IMR-90 (cell line): ENCODE measurements at places on chromosomes 7 and 10. TPM values are rescaled to one million over a fixed set of nuclear protein-coding genes. Genes with fewer than 3 reads are reported as not detected.

- DNase-seq = no peak
Measured at GRCh38 chr7:38806912-38807311, 102.1 kb downstream of the VPS41 start.

GRCh38 chr10:1206101-1206500 is 149.9 kb downstream of the WDR37 start:
- no peak for DNase-seq

DNA sequence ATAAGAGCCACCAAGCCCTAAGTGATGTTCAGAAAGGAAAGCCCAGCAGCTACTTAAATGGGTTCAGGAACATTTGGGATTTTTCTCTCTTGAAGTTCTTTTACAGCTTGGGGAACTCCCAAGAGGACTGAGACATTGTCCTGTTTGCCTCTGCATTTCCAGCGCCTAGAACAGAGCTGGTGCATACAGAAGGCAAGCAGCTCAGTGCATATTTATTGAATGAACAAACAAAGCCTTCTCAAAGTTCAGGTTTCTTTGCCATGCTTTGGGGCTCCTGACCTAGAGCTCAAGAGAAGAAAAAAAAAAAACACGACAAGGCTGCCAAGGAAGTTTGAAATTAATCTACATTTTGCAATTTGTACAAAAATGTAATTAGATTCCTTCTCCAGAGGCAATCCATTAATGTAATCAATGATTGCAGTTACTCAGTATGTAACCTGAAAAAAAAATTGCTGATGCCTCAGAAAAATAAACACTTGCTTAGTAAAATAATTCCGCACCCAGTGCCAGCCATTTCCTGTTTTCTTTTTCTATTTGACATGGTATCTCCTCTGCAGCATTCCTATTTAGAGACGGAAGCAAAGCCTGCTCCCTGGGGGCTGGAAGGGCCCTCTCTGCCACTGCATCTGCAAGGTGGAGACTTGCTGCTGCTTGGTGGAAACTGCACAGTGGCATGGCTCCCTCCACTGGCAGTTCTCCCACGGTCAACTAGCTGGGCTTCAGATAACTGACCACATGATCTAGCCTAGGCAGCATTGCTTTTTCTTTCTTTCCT is 157.3 kb downstream of the TMEM178B start:
- peak; percentile 19 for DNase-seq

- DNase-seq = peak; percentile 15
Measured at GRCh38 chr7:92421676-92422435, 25.4 kb upstream of the GATAD1 start.

GRCh38 chr10:112307358-112308124 is 24.3 kb downstream of the TECTB start:
- peak; percentile 43 for DNase-seq

GRCh38 chr10:132571650-132572544 is 34.3 kb downstream of the INPP5A start:
- peak; percentile 87 for DNase-seq

- peak; percentile 49 for DNase-seq
Measured at GRCh38 chr10:97498841-97499560, at the start of gene UBTD1. TSS of gene UBTD1 (plus strand) at chr10:97498924. CDS start at chr10:97499204, 280 bp downstream.

DNA sequence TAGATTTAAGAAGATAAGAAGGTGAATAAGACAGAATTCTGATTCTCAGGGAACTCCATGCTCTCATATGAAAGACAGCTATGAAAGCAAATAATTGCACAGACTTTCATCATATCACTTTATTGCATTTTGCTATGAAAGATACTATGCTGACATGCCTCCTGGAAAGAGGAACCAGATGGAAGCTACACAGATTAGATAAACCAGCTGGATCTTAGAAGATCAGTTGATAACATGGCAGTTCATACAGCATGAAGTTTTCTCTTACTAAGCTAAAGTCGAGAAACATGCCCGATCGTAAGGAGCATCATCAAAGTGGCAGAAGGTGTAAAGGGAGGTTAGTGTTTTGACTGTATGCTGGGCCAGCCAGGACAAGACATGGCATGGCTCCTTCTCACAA is 112.5 kb upstream of the DPP6 start:
- no peak for DNase-seq

DNA sequence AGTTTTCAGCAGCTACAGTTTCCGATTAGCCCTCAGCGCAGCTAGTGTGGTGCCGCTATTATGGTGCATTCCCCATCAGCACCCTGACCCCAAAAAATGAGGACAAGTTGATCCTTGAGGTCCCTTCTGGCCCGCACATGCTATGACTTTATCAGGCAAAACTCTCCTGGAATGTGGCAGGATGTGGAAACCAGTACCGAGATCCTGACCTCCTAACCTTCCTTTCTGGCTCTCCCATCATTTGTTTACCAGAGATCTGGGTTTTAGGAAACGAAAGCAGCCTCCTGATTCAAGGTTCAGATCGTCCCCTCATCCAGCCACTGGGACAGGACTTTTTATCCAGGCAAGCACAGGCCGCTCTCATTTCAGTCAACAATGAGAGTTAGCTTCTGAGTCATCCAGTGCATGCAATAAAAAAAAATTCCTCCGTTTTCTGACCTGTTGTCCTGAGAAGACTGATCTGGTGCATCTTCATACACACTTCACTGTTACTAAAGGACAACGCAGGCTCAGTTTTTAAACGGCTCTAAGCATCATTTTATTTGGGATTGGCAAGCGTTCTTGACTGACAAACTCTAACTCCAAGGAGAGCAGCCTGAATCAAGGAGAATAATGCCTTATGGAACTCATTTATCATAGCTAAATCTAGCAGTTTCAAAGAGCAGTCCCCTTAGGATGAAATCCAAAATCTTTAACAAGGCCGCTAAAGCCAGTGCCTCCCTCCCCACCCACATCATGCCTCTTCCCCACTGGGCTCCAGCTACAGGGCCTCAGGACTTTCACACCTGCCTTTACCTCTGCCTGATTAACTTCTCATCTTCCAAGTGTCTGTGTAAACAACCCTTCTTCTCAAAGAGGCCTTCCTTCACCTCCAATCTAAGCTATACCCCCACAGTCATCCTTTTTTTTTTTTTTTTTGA is 17.1 kb downstream of the PDLIM1 start:
- DNase-seq = peak; percentile 94

- no peak for DNase-seq
Measured at GRCh38 chr10:34538281-34538829, 276.7 kb downstream of the PARD3 start.

DNA sequence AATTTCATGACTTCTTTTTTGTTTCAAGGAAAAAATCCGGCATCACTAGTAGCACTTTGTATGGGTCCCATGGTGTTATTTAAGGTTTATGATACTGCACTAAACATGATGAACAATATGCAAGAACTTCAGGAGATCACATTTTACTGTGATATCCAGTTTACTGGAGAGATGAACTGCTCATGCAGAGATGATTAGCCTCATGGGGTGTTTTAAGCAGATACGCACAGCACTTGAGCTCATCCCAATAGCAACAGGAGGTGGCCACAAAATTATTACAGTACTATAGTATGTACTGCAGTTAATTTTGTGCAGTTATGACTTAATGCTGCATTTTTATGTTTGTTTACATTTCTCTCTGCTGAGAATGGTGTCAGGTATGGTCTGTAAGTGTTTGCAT is 303.7 kb upstream of the PCDH15 start:
- DNase-seq = no peak

DNA sequence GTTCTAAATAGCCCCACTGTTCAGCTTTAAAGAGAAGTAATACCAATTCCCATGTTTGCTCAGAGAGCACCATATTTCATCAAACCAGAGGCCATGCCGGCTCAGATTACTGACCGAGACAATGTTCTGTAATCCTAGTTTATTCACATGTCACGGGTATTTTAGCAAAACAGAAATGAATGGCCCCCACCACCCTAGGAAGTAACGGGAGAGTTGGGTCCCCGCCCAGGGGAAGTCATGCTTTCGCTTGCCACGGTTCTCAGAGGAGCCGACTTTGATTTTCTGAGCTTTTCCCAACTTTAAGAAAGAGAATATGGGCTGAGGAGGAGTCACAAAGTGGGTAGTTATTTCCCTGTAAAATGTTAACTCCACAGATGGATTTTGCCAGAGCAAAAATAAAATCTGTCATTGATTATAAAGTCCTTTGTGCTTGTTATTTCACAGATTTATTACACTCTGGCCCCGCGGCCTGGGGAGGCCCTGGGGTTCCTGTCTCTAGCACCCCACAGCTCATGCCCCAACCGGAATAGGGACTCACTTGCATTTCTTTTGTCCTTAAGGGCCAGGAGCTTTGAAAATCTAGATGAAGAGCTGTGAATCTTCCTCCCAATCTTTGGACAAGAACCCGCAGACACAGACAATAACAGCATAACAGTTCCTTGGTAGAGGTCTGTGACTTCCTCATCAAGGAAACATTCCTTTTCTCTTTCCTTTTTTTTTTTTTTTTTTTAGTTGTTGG is 3.7 kb upstream of the GDF10 start:
- no peak for DNase-seq

DNA sequence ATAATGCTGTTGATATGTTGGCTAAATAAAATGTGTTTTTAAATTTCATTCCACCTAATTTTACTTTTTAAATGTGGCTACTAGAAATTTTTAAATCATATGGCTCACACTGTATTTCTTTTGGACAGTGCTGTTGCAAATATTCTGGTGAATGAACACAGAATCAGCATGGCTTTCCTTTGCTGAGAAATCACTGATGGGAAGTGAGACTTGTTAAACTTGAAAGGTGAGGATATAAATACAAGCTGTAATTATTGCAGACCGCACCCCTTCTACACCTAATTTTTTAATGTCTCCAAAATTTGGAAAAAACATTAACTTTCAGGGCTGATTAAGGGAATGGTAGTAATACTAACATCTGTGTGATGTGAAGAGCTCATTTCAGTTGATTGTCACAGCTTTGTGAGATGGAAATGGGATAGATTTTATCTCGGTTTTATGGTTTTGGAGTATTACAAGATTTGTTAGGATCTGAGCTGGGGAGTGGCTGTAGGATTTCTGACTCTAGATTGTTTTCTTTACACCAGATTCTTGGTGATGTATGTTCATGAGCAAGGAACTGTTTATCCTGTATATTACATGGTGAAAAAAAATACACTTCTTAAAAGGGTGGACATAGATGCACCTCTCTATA is 1.3 kb downstream of the MIOS start:
- DNase-seq = no peak

DNA sequence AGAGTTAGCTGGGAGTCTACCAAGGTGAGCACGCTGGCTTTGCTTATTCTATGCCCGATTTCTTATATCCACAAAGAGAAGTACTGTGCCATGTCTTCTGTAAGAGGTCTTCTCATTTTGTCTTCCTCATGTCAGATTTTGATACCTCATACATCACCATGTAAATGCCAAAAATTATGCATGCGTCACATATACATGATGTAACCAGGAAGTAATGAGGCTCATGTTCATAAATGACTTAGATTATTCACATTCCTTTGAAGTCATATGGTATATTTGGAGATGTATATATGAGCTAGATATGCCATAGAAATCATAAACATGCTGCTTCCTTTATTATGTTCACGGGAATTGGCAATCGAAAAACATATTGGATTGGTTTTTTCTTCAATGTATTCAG is 97.7 kb upstream of the CELF2 start:
- no peak for DNase-seq

- DNase-seq = no peak
Measured at GRCh38 chr10:132728741-132729140, 57.2 kb downstream of the NKX6-2 start.

DNA sequence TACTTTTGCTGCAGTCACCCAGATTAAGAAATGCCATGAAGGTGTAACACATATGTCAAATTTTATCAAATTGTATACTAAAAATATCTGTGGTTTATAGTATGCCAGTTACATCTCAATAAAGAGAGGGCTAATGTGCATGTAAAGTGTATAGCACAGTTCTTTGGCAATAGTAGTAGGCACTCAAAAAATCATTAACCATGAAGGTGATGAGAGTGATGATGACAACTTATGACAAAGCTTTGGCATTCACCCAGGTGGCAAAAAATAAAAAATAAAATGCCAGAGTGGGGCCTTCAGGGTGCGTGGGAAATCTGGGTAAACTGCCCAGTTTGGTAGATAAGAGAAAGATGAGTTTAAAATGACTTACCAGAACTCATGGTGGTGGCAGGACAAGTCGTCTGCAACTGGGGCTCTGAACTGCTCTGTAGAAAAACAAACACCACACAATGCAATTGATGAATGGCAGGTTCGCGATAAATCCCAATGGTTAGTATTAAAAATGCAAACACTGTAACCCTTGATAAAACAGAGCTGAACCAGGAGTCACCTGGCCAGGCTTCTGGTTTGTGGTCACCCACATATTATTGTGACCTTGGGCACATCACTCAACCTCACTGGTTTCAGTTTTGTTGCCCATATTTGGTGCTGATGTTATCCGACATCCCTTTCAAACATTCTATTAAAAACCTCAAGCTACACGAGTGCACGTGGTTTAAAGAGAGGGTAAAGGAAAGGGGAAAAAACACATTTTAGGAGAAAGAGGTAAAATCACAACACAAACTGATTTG is 120.2 kb downstream of the SORBS1 start:
- DNase-seq = no peak

GRCh38 chr10:99346247-99346646 is 17.1 kb downstream of the CNNM1 start:
- DNase-seq = peak; percentile 76

- no peak for DNase-seq
Measured at GRCh38 chr7:149166142-149166541, 18.9 kb downstream of the ZNF398 start.

- DNase-seq = no peak
Measured at GRCh38 chr7:73730485-73730884, 8.1 kb downstream of the ABHD11 start.

DNA sequence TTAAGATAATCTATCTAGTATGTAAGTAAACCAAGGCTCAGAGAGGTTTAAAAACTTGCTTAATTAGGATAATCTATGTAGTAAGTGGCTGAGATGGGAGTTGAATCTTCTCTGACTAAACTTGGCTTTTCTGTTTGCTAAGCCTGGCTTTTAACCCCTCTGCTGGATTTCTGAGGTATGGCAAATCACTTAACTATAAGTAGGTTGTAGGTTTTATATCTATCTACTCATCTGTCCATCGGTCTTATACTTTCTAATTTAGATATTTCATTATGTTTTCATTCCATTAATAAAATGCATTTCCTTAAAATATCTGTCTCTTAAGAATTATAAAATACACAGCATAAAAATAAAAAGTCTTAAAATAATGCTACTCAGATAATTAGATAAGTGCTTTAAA is 59.4 kb downstream of the ST7 start:
- peak; percentile 66 for DNase-seq

DNA sequence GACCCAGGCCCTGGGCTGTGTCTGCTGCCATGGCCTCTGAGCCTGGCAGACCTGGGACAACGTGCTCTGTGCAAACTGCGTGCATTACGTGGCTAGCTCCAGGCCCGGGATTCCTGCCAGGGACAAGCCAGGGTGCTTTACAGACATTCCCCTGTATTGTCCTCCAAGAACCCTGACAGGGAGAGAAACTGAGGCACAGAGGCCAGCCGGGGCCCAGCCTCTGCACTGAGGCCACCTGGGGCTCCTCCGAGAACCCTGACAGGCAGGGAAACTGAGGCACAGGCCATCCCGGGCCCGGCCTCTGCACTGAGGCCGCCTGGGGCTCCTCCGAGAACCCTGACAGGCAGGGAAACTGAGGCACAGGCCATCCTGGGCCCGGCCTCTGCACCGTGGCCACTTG is 64.9 kb downstream of the CFAP46 start:
- no peak for DNase-seq

STK32C gene
- total RNA-seq = 5.0 TPM in 2 replicates

IKZF1 gene
- total RNA-seq = not detected in 2 replicates

PSD gene
- total RNA-seq = 1.4 and 2.0 TPM in 2 replicates

HPSE2 gene
- not detected in 2 replicates for total RNA-seq

ATP6V0E2 gene
- 5.7 and 10.3 TPM in 2 replicates for total RNA-seq

PRTFDC1 gene
- total RNA-seq = 17.9 and 24.2 TPM in 2 replicates
